RPMI7951 (cell line): ENCODE measurements at places on chromosomes 16 and 17. TPM values are rescaled to one million over a fixed set of nuclear protein-coding genes. Genes with fewer than 3 reads are reported as not detected.

The BIRC5 gene
- 157 and 160 TPM in 2 replicates for total RNA-seq

The GNAO1 gene
- 3.4 and 4.2 TPM in 2 replicates for total RNA-seq

The MRPS23 gene
- 16.3 and 36.6 TPM in 2 replicates for total RNA-seq

DNA sequence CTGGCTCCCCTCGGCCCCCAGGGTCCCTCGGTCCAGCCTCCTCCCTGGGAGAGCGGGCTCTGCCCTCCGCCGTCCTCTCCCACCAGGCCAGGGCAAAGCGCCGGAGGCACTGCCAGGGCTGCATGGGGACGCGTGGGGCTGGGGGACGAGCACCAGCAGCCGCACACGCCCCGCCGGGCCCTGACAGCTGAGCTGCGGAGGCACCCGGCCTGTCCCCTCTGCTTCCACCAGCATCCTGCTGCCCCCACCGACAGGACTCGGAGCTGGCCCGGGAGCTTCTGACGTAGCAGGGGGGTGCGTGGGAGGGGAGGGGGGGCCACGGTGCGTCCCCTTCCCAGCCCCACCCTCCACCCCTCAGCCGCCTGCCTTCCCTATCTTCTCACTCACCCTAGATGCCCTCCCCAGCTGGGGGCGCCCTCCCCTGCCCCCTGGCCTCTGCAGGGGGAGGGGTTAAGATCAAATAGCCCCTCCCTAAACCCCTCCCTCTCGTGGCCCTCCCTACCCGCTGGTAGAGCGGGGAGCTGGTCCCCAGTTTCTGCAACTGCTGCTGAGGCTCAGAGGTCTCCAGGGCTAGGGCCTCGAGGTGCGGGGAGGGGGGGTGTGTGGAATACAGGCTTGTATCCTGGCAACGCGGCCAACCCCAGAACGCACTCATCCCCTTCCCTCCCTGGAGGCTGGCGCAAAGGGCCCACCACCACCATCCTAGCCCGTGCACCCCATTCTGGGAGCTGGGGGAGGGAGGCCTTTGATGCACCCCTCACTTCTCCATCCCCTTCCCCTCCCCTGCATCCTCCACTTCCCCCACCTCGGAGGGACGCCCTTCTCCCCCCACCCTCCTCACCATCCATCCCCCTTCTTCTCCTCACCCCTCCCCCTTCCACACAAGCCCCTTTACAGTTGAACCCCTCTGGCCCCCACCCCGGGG, 1.0 kb downstream of the SRCIN1 start:
- DNase-seq = no peak

The PSMB10 gene
- total RNA-seq = 75.7 and 107 TPM in 2 replicates

DNA sequence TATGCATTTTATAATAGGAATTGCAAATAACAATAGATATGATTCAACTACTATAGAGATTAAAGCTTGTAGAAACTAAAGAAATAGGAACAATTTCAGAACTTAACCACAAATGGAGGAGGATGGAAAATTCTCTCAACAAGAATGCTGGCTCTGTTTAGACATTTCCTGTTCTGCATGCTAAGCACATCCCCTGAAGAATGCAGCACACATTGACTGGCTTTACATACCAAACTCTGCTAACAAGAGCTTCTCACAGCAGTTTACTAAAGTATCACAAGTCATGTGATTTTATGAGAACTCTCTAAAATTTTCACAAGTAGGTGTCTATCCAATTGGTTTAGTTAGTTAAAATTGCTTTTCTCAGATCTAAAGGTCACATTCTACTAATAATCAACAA, 85.2 kb downstream of the SPAG9 start:
- peak; percentile 41 for DNase-seq

DNA sequence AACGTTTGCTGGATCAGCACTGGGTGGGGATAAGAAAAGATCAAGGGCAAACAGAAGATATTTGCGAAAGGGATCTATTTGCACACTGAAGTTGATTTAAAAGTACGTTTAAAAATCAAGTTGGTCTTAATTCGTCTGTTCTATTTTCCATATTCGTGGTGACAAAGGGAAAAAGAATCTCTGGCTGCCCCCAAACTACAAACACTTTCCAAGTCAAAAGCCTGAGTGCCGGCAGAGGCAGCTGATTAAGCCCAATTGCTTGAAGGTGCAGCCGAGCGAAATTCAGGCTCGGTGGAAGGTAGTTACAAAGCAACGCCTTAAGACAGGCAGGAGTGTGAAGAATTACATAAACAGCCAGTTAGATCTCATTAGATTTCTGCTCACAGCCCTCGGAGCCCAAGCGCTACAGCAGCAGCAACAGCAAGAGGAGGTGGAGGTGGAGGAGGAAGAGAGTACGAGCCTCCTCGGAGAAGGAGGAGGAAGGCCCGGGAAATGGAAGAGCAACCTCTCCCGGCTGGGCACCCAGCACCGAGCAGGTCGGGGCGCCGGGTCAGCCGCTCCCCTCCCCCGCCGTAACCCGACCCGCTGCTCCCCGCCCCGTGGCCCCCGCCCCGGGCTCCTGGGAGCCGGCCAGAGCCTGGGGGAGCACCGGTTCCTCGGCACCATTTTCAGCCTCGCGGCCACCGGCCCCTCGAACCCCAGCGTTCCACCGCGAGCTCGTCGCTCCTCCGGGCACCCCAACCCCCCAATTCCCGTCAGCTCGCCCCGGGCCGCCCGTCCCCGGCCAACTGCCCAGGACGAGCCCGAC, 890 bp downstream of the TOB1 start:
- DNase-seq = peak; percentile 37

The RANBP10 gene
- 2.6 and 2.9 TPM in 2 replicates for total RNA-seq

GRCh38 chr16:19959736-19960135, 75.1 kb upstream of the GPRC5B start:
- DNase-seq = no peak

DNA sequence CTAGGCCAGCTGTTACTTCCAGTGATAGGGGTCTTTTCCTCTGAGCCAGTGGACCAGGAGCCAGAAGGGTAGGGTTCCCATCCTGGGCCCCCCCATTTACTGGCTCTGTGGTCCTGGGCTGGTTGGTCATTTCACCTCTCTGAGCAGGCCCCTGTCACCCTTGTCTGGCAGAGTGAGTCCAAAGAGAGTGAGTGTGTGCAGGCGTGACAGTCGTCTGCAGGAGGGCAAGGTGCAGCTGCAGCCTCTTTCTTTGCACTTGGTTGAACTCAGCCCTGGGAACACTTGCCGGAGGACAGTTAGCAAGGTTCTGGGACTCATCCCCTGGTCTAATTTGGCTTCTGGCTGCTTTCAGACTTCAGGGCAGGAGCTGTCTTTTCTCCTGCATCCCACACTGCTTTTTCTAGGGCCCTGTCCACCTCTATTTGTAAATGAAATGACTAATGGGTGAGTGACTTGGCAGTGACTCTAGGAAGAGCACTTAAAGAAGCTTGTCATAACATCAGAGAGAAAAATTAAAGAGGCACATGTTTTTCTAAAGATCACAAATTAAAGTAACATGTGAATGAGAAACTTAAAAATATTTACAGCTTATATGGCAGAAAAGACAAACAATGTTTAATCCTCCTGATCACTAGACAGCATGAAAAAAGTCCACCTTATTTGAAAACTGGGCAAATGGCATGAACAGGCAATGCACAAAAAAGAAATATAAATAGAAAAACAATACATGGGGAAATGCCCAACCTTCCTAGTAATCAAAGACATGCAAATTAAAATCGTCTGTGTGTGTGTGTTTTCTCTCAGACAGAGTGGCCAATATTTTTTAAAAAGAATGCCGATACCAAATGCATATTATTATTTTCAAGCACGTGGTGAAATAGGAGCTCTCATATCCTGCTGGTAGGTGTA, 137.5 kb downstream of the NTN1 start:
- no peak for DNase-seq

GRCh38 chr17:48126532-48126850, 18.9 kb downstream of the SNX11 start:
- no peak for DNase-seq

The PRPF8 gene
- 65.7 and 69.7 TPM in 2 replicates for total RNA-seq

The MNT gene
- 2.4 and 2.7 TPM in 2 replicates for total RNA-seq
